ENCODE measurements at places on chromosomes 1 and 21. TPM values are rescaled to one million over a fixed set of nuclear protein-coding genes. Genes with fewer than 3 reads are reported as not detected.

ERICH3 gene
- total RNA-seq = not detected

PPFIA4 gene
- 1.2 TPM for total RNA-seq

DNA sequence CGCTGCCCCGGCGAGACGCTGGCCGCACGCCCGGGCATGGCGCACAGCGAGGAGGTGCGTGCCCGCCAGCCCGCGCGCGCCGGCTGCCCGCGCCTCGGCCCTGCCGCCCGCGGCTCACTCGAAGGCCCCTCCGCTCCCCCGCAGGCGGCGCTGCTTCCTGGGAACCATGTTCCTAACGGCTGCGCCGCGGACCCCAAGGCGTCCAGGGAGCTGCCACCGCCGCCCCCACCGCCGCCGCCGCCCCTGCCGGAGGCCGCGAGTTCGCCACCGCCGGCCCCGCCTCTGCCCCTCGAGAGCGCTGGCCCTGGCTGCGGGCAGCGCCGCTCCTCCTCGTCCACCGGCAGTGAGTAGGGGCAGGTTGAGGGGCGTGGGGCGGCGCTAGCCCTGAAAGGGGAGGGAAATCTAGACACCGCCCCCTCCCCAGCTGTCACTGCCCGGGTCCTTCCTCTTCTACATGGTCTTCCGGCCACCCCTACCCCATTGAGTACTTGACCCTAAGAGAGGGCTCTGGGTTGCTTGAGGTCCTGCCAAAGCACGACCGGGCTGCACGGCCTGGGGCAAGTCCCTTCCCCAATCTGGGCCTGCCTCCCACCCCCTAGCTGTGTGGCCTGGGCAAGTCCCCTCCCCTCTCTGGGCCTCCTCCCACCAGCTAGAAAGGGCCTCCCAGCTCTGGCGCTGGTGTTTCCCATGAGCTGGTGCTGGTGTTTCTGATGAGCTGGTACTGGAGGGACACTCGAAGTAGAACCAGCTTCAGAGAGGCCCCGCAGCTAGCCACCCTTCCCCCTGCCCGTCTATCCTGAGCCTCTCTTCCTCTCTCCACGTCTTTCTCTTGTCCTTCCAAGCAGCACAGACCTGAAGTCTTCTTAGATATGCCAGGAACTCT lies 17.0 kb downstream of the TNFRSF25 start:
- DNase-seq = no peak
- no peak overlapping the region for H3K27ac ChIP-seq
- peaks cover 29% of the 10 kb centered on the region for H3K27me3 ChIP-seq
- H3K4me3 ChIP-seq = no peak overlapping the region
- H3K36me3 ChIP-seq = no peaks in the 10 kb centered on the region

DNA sequence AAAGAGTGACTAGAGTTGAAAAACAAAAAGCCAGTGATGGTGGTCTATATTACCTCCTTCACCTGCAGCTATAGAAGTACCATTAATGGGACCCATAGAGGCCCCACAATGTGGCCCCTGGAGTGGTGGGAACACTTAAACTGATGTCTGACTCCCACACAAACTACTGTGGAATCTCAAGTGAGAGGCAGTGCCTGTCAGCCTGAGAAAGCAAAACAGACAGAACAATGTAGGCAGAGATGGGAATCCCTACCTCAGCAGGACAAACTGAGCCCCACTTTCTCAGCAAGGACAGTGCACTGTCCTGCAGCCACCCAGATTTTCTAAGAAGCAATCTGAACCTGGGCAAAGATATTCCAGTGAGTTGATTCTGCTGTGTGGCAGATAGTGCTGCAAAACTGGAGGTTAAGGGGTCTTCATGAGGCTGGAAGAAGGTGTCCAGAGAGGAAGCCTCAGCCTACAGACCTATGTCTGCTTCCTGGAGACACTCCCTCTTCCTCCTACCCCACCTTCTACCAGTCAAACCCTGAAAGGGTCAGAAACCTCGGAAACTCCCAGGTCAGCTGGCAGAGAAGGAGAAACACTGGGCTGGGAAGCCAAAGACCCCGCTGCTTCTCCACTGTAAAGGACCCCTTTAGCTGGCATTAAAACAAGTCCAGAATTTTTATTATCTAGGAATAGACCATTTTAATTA lies 228.7 kb downstream of the C1orf94 start:
- no peaks in the 10 kb centered on the region for H3K4me1 ChIP-seq
- H3K27ac ChIP-seq = no peak overlapping the region
- no peaks in the 10 kb centered on the region for H3K36me3 ChIP-seq
- no peaks in the 10 kb centered on the region for H3K27me3 ChIP-seq
- no peak for DNase-seq

DNA sequence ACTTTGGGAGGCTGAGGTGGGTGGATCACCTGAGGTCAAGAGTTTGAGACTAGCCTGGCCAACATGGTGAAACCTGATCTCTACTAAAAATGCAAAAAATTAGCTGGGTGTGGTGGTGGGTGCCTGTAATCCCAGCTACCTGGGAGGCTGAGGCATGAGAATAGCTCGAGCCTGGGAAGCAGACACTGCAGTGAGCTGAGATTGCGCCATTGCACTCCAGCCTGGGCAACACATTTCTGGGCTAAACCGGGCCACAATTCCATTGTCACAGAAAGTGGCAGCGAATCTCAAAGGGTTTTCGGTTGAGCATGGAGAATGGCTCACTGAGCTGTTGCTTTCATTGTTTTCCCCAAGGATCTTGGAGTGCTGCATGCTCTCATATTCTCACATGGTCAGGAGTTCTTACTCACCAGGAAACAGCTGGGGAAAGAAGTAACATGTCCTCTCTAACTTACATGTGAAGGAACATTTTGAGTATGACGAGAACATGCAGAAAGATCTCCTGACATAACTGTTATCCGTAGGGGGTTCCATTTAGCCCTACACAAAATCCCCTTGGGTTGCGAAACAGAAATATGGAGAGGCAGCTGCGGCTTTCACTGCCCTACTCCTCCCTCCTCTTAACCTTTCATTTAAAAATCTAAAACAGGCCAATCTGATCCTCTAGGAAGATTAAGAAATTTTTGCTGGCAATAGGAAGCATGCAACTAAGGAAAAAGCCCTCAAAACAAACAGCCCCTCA lies 341.1 kb downstream of the PCP4 start:
- DNase-seq = no peak
- no peak overlapping the region for H3K27ac ChIP-seq

PRKAA2 gene
- total RNA-seq = not detected

DNA sequence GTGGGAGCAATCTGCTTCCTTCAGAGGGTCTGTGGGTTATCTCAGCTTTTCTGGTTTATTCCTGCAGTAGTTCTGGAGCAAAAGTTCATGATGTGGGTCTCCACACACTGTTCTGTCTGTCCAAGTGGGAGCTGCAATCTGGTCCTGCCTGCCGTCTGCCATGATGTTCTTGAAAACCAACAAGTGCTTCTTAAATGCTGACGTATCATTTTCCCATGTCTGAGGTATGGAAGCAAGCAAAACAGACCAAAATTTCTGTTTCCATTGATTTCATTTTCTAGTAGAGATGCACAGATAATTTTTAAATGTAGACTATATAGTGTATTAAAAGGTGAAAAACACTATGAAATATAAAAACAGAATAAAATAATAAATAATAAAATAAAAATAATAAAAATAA lies 65.2 kb downstream of the SERINC2 start:
- DNase-seq = no peak
- no peaks in the 10 kb centered on the region for H3K4me1 ChIP-seq
- H3K36me3 ChIP-seq = no peaks in the 10 kb centered on the region
- no peak overlapping the region for H3K27ac ChIP-seq

GRCh38 chr1:24720152-24720551 lies 25.1 kb upstream of the CLIC4 start:
- no peak for DNase-seq
- H3K4me3 ChIP-seq = no peak overlapping the region
- H3K27me3 ChIP-seq = no peaks in the 10 kb centered on the region

GUCA2B gene
- total RNA-seq = not detected

GRCh38 chr1:147504801-147505311 lies 36.4 kb upstream of the BCL9 start:
- no peaks in the 10 kb centered on the region for H3K36me3 ChIP-seq
- H3K4me3 ChIP-seq = no peak overlapping the region
- H3K27me3 ChIP-seq = no peaks in the 10 kb centered on the region
- H3K27ac ChIP-seq = no peak overlapping the region
- H3K4me1 ChIP-seq = no peaks in the 10 kb centered on the region

DNA sequence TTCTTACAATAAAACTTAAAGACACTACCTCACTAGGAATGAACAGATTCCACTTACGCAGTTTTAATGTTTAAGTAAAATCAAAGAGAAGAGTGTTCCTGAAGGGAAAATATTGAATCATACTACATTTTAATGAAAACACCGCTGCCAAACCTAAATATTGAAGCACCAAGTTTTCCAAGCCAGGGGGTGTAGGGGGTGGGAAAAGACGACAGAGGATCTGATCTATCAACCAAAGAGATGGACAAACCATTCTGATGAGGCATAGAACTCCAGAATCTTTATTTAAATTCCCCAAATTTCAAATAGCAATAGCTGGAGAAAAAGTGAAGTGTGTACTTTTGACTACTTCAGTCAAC lies 1.2 kb downstream of the ELK4 start:
- no peak for DNase-seq
- H3K36me3 ChIP-seq = no peaks in the 10 kb centered on the region
- peak overlapping the region; percentile 84 for H3K27ac ChIP-seq
- H3K4me3 ChIP-seq = peak overlapping the region; percentile 80
- H3K27me3 ChIP-seq = no peaks in the 10 kb centered on the region
- peaks cover 52% of the 10 kb centered on the region for H3K4me1 ChIP-seq

GRCh38 chr1:181016563-181016962 lies 6.1 kb downstream of the STX6 start:
- H3K36me3 ChIP-seq = no peaks in the 10 kb centered on the region
- no peak for DNase-seq
- no peak overlapping the region for H3K27ac ChIP-seq
- H3K27me3 ChIP-seq = no peaks in the 10 kb centered on the region
- no peak overlapping the region for H3K4me3 ChIP-seq

Data from CD8-positive, alpha-beta memory T cell (primary cell).